ENCODE measurements at places on chromosomes 16 and 17.

GRCh38 chr17:27368151-27368795, 74.4 kb downstream of the WSB1 start:
- no peak for DNase-seq

DNA sequence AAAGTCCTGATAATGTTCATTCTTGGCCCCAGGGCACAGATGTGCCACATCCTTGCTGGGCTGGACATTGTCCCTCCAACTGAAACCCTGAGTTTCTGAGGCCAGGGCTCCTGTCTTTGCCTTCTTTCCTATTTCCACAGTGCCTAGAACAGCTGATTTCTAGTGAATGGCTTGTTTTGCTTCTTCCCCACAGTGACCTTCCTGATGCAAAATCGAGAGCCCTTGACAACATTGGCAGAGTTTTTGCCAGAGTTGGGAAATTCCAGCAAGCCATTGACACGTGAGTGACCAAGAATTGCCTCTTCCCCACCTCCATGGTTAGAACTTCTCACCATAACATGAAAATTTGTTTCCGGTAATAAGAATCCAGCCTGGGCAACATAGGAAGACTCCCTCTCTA, 14.5 kb downstream of the ODAD4 start:
- no peak for DNase-seq

DNA sequence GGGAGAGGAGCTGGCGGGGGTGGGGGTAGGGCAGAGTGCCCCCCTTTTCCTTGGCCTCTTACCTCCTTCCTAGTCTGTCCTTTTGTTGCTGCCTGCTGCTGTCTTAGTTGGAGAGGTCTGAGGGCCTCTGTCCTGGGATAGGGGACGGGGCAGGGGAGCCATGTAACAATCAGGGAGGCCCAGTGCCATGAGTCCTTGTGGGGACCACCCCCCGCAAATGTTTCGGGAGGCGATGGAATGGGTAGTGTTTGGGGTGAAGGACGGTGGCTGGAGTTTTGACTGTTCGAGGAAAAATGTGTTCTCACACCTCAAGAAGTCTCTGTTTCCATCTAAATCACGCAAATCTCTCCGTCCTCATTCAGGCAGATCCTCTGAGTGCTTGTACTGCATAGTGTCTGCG, 99.0 kb downstream of the OR1D5 start:
- DNase-seq, result no peak

DNA sequence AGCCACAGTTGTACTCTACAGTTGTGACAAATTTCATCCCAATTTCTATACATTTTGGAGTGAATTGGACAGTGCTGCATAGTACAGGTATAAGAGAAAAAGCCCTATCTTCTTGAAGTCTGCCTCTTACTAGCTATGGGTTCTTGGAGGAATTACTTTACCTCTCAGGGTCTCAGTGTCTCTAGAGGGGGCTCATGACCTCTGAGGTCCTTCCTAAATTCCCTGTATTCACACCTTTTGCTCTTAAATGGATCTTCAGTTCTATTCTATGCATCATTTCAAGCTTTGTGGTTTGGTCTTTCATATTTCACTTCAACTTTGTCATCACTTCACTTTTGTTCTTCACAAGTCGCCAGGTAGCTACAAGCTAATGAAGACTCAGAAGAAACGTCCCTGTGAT, 71.2 kb upstream of the ERCC4 start:
- no peak for DNase-seq

DNA sequence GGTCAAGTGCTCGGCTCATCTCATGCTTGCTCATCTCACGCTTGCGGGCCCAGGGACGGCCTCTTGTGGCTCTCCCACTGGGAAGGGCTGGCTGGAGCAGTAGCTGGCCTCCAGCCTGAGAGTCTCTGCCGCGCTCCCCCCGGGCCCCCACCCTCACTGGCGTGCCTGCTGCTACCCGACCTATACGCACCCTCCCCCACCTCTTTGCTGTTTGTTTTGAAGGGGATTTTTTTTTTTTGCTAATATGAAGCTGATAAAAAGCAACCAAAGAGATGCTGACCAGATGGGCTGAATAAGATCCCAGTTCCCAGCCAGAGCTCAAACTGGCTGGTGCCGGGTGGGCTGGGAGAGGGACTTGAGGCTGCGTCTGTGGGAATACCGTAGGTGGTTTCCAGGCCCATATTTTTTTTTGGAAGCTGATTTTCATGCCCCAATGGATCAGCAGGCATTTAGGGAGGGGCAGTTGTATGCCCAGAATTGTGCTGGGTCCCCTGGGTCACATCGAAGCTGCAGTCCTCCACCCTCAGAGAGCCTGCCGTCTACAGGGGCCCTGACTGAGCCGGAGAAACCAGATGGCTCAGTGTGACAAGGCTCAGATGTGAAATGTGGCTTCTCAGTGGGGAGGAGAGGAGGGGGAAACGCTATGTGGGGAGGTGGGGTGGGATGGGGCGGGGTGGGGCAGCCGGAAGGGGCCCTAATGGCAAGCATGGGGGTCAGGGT, 115.0 kb downstream of the RAP1GAP2 start:
- DNase-seq, result no peak

GRCh38 chr17:42389899-42390298, 1.7 kb upstream of the STAT3 start:
- DNase-seq, result no peak

GRCh38 chr17:56890390-56890789, 23.5 kb downstream of the TRIM25 start:
- no peak for DNase-seq

GRCh38 chr17:67784364-67785121, 40.8 kb upstream of the BPTF start:
- no peak for DNase-seq

DNA sequence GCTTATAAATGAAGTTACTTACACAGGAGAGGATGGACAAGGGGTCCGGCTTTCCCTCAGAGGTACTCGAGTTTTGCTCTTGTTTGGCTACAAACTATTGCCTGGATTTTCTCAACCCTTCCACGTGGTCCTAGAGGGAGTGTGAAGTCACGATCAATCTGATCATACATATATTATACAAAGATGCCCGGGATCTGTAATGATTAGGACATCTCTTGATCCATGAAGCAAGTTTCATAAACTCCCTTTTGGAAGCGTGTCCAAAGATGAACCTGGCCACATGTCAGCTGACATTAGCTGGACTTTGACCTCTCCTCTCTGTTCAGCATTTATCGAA, 2.3 kb upstream of the CDH11 start:
- no peak for DNase-seq

GRCh38 chr17:80604009-80604669, 59.5 kb downstream of the RPTOR start:
- no peak for DNase-seq

DNA sequence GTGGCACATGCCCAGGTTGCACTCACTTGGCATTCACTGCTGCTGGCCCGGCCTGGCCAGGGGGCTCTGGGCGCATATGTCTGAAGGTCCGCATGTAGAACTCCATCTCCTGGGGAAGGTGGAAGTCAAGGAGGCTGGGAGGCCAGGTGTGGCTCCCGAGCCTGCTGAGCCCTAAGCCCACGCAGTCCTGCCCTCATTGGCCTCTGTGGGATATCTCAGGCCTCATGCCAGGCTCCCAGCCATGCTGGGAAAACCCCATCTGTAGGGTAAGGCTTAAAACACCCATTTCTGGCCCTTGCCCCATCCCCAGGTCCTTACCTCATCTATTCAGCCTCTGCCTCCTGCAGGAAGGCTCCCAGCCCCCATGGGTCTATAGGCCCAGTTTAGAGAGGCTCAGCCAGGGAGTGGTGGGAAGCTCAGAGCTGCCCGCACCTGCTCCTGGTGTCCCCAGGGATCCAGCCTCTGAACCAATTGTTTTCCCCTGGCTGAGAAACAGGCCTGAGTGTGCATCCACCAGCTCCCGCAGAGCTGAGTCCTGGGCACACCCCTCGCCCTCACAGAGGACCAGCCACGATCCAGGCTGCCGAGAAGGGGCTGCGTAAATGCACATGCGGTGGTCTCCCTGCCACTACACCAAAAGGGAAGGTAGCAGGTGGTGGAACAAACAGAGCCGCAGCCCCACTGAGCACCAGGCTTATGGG, 2.3 kb upstream of the TPPP3 start:
- DNase-seq, result no peak

DNA sequence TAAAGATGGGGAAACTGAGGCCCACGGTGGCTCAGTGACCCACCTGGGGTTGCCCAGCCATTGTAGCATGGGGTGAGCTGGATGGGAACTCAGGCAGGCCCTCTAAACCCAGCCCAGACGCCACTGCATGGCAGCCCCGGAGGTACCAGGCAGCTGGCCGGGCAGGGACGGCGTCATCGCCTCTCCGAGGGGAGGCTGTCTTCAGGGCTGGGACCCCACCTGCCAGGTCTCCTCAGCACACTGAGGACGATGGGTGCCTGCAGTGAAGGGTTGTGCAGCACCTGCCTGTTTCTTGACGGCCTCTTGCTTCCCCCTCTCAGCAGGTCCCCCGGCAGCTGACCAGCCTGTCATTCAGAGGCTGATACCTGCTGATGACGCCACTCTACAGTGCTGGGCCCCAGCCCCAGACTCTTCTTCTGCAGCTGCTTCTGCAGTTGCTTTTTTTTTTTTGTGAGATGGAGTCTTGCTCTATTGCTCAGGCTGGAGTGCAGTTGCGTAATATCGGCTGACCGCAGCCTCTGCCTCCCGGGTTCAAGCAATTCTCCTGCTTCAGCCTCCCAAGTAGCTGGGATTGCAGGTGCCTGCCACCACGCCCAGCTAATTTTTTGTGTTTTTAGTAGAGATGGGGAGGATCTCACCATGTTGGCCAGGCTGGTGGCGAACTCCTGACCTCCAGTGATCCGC, 24.7 kb downstream of the RNF213 start:
- DNase-seq, result no peak

- DNase-seq, result no peak
Measured at GRCh38 chr16:66457888-66458287, 30.8 kb downstream of the BEAN1 start.

DNA sequence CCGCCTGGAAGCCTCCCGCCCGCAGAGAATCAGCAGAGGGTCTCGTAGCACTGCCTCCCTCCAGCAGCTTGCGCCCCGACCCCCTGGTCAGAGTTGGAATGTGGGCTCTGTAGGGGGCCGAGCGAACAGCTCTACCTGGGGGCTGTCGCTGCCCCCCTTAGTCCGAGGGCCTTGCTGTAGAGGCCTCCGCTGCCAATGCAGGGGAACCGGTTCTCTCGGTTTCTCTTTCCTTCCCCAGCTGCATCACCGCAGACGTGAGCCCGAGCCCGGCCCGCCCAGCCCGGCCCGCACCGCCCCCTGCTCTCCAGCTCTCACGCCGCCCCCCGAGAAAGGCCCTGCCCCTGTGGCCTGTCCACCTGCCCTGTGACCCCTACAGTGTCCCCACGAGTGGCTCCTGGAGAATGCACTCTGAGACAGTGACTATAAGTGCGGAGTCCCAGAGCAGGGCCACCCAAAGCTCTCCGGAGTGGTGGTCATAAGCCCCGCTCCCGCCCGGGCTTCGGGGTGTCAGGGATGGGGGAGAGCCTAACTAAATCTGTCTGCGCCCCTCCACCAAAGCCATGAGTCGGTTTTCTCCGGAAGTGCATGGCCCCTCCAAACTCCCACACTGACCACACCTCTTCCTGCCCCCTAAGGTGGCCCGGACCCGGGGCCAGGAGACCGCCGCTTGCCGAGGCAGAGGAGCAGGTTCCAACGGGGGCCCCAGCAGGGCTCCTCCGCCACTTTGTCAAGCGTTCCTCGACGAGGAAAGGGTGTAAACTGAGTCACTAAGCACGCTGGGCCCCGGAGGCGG, 1.7 kb downstream of the ARHGAP27 start:
- no peak for DNase-seq

DNA sequence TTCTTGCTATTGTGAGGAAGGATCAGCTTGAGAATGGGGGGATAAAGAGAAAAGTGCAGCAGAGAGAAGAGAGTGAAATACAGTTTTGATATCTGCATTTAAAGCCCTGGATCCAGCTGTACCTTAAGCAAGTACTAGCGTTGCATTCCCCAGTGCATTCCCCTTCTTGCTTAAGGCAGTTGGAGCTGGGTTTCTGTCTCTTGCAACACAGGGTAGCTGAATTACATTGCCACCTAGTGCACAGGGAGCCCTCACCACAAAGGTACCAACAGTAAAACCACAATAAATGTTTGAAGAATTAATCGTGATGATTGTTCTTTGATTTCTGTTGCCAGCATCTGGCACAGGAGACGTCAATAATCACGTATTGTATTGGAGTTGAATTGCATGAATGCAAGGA, 588.7 kb downstream of the RBFOX1 start:
- DNase-seq, result no peak

DNA sequence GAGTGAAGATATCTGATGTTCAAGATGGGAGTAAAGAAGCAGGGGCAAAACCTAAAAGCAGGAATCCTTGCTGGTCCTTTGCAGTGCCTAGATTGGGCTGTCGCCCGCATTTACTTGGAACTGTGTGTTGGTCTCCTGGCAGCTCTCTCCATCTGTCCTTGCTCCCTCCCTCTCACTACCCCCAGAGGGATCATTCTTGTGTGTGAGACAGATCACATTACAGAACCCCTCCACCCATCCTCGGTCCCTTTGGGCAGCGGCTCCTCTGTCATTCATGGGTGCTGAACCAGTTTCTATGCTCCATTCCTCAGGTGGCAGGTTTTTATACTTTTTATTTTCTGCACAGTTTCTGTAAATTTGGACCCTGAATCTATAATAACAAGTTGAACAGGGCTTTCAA, 99.4 kb upstream of the MYOCD start:
- DNase-seq, result no peak

DNA sequence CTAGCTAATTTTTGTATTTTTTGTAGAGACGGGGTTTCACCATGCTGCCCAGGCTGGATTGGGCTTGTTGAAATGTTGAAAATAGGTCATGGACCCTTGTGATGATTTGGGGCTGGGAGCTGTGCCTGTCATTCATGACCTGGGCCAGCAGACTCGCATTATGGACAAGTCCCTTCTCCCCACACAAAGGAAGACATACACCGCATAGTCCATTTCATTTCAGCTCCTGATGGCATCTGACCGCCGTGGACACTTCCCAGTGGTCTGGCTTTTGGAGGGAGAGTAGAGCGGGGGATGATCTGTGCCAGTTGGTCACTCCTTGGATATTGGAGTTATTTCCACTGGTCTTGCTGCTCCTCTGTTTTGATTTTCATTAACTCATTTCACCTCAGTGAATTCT, 34.8 kb downstream of the MPRIP start:
- DNase-seq, result no peak

- DNase-seq, result no peak
Measured at GRCh38 chr16:31194898-31195297, 7.7 kb downstream of the PYCARD start.

GRCh38 chr16:760545-761343, at the start of gene MSLN:
Gene MSLN, plus strand, starts transcription at chr16:760734. Its CDS starts 1,947 bp downstream, at chr16:762681.
- no peak for DNase-seq

- peak; percentile 9 for DNase-seq
Measured at GRCh38 chr17:82970818-82971590, 108.4 kb upstream of the METRNL start.

DNA sequence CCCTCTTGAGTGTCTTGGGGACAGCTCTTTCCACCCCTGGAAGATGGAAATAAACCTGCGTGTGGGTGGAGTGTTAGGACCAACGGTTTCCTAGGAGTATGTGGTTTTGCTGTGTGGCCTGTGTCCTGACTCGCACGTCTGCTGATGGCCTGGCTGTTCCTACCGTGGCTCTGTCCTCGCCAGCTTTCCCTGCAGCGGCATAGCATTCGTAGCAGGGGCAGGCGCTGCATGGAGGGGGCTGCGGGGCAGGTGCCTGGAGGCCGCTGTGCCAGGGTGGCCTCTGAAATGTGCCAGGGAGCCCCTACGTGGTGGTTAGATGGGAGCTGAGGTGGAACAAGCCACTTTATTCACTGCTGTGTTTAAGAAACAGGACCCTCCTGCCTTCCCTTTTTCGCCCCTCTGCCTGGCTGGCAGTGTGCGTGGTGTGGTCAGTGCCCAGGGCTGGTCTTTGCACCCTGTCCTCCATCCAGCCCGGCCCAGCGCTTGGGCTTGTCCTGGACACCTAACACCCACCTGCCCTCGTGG, 10.6 kb downstream of the SLC16A3 start:
- DNase-seq, result no peak

All from CD4-positive, alpha-beta T cell treated with Interleukin-4 for 1 hour (primary cell).